ENCODE measurements at places on chromosomes 5 and 9.

GRCh38 chr5:148746826-148747535 lies 79.4 kb upstream of the ADRB2 start:
- DNase-seq = no peak

DNA sequence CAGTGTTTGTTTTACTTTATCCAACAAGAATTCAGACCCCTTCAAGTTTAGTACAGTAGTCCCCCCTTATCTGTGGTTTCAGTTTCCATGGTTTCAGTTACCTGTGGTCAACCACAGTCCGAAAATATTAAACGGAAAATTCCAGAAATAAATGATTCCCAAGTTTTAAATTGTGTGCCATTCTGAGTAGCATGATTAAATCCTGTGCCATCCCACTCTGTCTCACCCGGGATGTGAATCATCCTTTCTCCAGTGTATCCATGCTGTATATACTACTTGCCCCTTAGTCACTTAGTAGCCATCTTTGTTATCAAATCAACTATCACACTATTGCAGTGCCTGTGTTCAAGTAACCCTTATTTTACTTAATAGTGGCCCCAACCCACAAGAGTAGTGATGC lies 153.8 kb upstream of the RASA1 start:
- no peak for DNase-seq

DNA sequence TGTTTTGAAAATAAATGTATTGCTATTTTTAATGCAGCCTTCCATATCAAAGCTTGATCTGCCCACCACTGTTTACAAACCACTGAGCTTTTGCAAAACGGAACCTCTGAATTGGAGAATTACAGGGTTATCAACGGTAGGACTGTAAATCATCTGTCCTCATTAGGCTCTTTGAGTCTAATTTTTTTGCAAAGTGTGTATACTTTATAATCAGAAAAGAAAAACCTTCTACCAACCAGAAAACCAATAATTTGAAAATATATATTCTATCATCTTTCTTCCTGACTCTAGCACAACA lies 6.8 kb upstream of the SLC2A8 start:
- DNase-seq = no peak

DNA sequence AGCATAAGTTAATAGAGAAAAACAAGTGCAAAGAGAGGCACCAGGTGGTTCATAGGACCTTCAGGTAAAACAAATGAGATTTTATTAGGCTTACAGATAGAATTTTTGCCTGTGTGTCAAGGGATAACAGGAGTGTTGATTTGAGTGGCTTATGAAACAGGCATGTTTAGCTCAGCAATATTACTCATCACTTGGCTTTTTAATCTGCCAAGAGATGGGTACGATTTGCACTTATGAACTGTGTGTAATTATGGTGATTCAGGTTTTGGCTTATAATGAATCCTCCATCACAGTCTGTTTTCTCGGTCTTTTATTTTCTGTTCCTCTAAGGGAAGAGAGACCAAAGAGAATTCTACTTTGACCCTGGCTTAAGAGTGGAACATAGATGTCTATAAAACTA lies 199.3 kb downstream of the DMRTA1 start:
- no peak for DNase-seq

DNA sequence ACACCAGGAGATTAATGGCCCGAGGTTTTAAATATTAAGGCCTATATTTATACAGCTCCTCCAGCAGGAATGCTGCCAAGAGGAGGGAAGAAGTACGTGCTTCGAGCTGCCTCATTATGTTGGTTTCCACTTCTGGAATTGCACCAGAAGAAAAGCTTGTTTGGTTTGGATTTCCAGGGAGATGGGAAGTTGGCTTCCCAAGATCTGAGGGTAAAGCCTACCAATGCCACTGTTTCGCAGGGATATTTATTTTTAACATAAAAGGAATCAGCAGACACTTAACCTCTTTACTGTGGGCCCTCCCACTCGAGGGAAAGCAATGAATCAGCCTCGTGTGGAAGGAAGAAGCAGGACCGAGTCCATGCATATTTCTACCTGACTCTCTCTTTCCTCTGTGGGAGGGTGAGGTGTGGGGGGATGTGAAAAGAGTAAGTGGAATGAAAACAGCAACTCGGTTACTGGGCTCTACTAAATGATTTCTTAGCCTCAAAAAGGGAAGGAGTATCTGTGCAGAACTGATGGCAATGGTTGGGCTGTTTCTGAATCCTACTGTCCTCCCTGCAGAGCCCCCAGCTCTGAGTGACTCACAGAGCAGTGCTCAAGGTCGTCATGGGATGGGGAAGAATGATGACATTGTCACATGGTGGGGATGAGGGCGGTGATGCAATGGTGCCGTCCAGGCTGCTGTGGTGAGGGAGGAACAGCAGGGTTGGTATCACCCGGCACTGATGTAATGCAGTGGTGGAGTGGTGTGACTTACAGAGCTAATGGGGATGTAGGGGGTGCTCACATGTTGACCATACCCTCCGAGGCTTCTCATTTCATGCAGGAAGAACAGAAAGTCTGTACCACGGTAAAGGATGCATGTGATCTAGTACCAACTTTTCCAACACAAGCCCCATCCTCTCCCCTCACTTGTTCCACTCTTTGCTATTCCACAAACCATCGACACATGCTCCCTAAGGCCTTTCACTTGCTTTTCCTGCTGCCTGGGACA lies 215.0 kb upstream of the PANK3 start:
- peak; percentile 53 for DNase-seq

- peak; percentile 90 for DNase-seq
Observed at GRCh38 chr9:37422289-37423104, at the start of gene GRHPR. Gene GRHPR, plus strand, starts transcription at chr9:37422696. Its CDS starts 55 bp downstream, at chr9:37422751.

GRCh38 chr5:81023261-81023970 lies 63.3 kb downstream of the RASGRF2 start:
- DNase-seq = no peak

DNA sequence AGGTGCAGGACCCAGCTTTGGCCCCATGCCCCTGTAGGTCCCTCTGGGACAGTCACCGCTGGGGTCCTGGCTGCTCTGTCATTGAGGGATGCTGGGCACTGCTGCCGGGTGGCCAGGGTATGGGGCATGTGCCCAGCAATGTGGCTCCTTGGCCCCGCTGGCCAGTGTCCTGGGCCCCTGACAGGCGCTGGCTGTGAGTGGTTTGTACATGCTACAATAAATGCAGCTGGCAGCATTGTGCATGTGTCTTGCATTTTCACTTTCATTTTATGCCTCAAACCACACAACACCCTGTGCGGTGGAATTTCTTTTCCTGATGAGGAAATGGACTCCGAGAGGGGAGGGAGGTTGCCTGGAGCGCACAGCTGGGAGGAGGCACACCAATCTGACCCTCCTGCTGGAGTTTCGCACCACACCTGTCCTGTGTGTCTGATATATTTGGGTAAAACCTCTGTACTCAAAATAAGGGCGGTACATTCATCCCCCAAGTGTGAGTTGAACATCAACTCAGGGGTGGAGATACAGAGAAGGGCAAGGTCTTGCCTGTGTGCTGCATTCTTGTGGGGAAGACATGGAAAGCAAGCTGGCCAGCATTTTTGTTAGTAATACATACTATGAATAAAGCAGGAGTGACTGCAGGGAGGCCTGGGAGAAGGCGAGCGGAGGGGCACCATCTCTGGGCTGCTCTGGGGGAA lies 11.7 kb downstream of the TSPAN17 start:
- no peak for DNase-seq

GRCh38 chr9:18122171-18122570 lies 351.8 kb upstream of the ADAMTSL1 start:
- no peak for DNase-seq

- no peak for DNase-seq
Observed at GRCh38 chr5:101174981-101175380, 271.9 kb upstream of the ST8SIA4 start.

DNA sequence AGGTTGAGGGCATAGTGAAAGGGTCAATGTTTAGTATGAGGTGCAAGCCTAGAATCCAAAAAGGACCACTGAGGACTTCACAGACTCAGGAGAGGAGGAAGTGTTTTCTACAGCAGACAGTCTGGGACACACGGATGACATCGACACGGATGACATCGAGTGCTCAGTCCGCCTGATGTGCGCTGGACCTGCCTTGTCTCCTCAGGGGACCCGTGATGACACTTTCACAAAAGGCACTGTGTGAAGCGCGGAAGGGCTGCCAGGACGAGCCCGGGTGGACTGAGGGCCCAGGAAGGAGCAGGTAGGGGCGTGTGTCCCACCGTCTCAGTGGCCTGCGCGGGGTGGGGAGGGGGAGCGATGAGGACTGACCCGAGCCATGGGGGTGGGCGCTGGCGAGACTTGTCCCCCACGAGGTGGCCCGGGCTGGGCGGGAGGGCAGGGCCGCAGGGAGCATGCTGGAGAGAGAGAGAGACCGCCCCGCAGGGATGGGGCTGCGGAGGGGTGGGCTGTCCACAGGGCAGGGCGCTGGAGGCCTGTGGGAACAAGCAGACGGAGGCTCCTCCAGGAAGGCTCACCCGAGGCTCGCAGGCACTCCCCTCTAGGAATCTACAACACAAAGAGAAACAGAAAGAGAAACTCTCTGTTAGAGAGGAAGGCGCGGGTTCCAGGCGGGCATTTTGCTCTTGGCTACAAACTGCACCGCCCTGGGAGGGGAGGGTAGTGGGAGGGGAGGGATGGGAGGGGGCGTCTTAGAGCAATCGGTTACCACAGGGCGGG lies 54.9 kb downstream of the USP20 start:
- peak; percentile 23 for DNase-seq

DNA sequence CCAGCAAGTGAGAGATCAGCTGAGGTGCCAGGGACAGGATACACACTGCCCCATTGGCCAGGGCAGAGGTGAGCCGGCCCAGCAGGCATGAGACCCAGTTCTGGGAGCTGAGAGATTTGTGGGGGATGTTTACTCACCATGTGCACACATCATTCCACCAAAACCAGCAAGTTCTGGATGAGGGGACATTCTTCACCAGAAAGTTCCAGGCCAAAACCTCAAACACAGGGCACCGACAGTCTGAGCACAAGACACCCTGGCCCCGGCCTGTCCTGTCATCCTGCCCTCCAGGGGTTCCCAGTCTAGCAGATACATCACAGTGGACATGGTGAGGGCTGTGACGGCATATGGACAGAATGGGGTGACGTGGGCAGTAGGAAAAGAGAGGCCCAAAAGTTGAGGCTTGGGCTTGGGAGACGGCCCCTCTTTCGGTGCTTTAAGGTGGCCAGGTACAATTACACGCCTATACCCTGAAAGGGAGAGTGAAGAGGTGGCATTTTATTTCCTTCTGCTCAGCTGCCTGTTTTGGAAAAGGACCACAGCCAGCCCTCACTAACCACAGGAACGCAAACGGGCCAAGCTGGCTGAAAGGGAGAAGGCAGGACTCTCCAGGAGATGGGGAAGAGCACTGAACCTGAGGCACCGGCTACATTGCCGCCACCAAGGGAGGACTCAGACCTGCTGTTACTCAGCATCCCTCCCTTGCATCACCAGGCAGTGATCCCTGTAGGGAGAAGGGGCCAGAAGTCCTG lies 64.0 kb downstream of the SHB start:
- DNase-seq = no peak

DNA sequence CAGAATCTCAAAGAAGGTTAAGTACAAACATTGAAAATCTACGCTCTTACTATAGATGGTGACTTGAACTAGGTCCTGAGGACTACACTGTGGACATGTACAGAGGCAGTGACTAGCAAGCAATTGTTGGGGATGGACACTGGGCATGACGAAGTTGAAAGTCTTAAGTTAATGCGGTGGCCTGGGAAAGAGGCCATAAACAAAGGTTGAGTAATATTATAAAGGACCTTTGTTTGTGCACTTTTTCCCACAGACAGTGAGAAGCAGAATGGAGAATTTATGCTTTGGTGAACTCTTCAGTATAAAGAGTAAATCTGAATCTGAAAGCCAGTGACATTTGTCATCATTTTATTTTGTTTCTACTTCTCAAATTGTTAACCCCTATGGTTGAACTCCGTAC lies 15.3 kb downstream of the ALDH1A1 start:
- DNase-seq = no peak

Data from right hindlimb (tissue), 1 donor.